Naive thymus-derived CD4-positive, alpha-beta T cell (primary cell): ENCODE measurements at places on chromosomes 11 and 22. TPM values are rescaled to one million over a fixed set of nuclear protein-coding genes. Genes with fewer than 3 reads are reported as not detected.
A peak's percentile ranks its signal among the peaks of the same experiment; 100 is the strongest.

- DNase-seq = no peak
Observed at GRCh38 chr11:100867606-100868005, 180.5 kb downstream of the ARHGAP42 start.

GRCh38 chr11:2517016-2517385 lies 72.2 kb downstream of the KCNQ1 start:
- DNase-seq = no peak

TEX54 gene
- total RNA-seq = not detected

DNA sequence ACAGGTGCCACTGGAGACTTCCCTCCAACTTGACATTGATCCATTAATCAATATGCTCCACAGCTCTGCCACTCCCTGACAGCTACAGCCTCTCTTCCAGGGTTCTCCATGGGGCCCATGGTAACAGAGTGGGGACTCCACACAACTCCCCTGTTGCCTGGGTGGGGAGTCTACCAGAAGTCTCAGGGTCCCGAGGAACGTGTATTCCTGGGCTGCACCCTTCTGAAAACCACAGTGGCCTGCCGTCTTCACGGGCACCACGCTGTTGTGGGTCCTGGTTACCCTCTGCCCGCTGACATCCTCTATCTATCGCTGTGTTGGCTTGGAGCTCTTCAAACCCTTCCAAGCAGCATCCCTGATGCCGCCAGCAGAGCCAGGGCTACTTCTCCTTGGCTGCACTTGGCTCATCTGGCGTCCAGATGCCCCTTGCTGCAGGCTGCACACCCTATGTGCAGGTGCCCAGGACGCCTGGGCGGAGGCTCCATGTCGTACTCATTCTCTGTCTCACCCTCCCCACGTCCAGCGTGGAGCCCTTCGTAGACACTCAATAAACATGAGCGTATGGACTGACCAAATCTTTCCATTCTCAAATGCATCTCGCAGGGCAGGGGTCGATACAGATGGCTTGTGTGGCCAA lies 1341.8 kb downstream of the TBC1D22A start:
- no peak for DNase-seq

TEAD1 gene
- total RNA-seq = 0.07 TPM

DNA sequence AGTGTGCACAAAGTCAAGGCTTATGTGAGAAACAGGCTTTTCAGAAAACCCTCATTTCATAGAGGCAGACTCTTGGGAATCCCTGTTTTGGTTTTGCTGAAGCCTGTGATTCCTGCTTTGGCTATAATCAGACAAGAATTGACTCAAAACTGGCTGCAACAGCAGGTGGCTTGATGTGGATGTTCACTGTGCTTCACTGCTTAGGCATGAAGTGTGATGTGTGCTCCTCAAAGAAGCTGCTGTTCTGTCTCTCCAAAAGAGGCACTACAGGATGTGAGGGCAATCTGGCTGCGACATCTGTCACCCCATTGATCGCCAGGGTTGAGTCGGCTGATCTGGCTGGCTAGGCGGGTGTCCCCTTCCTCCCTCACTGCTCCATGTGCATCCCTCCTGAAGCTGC lies 103.5 kb downstream of the C11orf58 start:
- no peak for DNase-seq

DNA sequence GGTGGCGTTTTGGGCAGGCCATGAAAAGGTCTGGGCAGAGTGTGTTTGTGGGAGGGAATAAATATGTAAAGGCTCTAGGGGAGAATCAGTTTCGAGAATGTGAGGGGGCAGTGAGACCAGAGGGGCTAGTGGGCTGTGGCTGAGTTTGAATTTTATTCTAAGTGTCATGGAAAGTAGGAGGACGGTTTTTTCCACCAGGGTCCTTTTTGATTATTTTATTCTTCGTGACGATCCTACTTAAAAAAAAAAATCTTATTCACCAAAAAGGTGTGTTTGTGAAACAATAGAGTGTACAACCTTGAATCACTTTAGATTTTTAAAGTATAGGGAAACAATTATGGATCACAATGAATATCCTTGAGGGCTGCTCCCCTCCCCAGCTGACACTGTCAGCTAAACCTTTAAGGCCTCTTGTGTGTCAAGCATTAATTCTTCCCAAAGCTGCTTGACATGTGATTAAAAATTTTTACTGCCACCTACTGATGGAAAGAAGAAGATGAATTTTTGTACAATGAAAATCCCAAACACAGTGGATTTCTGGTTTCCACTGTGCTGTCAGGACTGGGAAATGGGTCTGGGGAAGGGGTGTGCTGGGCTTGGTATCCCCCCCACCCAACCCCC lies 107.5 kb upstream of the OR4B1 start:
- peak; percentile 40 for DNase-seq

ANGPTL5 gene
- not detected for total RNA-seq

LRRC10B gene
- total RNA-seq = not detected

P4HA3 gene
- not detected for total RNA-seq

DNA sequence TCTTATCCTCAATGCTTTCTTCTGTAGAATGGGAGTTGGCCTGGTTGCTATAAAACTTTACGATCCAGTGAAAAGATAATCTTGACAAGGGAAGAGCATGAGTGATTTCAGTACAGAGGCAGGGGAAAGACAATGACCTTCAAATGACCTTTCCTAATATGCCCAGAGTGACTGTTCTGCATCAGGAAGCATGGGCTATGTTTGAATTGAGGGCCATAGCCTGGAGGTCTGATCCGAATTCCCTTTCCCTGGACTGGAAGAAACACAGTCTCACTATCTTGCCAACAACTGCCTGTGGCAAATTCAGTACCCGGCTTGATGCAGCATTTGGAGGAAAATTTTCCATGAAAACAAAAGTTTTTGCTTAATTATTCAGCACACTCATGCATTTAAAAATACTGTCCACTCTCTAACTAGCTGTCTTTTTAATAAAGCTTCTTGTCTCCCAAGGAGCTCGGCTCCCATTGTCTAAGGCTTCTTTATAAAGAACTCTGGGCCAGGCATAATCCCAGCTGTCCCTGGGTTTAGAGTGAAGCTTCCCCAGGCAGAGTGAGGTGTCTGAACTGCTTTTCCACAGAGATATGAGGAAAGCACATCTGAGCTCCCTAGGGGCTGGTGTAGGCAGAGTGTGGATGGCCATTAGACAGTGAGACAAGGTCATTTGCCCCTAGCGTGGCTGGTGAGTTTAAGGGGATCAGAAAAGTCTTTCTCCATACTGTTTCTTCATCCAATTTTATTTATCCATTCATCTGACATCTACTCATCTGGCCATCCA lies 132.7 kb upstream of the CADM1 start:
- no peak for DNase-seq

DNA sequence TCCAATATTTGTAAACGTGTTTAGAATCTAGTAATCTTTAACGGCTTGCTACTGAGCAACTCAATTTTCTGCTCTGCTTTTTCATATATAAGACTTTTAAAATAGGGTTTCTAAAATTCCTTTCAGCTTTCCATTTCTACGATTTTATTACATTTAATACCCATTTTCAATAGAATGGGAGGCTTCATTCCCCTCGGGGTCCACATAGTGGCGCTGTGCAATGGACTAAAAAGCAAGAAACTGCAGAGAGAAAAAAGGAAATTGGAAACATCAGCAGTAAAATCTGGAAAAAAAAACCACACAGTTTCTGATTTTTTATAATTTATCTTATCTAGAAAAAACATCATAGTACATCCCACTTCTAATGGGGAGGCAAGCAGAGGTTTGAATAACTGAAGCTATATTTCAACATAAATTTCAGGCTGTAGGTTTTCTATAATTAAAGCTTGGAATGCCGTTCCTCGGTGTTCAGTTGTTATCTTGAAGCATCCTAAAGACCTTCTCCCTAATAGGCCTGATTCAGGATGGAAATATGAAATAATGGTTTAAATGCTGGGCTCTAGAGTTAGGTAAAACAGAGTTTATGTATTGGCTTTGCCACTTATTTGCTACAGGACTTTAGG lies 18.7 kb upstream of the JHY start:
- peak; percentile 41 for DNase-seq
